ENCODE measurements at places on chromosomes 7 and 10. TPM values are rescaled to one million over a fixed set of nuclear protein-coding genes. Genes with fewer than 3 reads are reported as not detected.

DNA sequence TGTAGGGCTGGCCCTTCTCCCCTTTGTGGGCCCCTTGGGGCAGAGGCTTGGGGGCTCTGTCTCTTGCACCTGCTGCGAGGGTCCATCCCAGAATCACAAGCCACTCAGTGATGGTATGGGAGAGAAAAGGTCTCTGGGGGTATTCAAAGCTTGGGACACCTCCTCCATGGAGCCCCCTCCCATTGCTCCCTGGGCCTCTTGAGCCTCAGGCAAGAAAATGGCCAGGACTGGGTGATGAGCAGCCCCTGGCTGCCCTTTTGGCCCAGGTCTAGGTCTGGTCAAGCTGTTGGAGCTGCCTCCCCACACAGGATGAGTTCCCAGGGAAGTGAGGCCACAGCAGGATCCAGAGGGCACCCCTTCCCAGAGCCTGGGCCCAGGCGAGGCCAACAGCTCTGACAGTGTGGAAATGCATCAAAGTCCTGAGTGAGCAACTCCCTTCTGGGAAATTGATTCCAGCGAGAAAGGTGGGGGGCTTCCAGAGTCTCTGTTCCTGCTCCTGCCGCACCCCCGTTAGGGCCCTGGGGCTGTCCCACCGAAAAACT lies 3.4 kb upstream of the MYL7 start:
- no peak for ATAC-seq

The DRGX gene
- total RNA-seq: not detected

- no peak for ATAC-seq
Observed at GRCh38 chr7:53672681-53673080, 637.2 kb downstream of the POM121L12 start.

The NAT16 gene
- total RNA-seq: not detected

DNA sequence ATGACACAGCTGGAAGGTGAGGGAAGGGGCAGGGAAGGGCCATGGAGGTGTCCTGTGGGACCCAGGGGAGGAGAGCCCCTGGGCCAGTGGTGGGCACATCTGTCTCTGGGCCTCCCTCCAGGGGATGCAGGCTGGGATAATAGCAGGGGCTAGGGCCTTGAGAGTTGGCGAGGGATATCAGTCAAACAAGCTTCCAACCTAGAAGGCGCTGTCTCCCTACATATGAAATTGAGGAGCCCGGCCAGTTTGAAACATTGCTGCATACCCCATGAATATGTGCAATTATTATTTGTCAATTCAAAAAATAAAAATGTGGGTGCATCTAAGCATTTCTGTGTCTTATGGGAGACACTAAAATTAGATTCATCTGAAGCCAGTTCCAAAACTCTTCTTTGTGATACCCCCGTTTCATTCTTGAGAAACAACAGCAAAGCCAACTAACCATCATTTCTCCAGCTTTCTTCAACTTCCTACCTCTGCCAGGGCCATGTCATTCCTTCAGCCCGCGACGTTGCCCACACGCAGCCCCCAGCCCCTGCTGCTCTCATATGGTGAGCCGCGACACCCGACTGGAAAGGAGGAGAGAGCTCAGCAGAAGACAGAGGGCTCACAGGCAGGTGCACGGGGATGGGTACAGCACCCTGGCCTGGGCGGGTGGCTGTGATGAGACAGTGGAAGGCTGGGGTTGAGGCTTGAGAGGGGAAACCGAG lies 418.7 kb downstream of the GLRX3 start:
- no peak for ATAC-seq

GRCh38 chr7:134943785-134944400 lies 42.4 kb upstream of the AGBL3 start:
- no peak for ATAC-seq

DNA sequence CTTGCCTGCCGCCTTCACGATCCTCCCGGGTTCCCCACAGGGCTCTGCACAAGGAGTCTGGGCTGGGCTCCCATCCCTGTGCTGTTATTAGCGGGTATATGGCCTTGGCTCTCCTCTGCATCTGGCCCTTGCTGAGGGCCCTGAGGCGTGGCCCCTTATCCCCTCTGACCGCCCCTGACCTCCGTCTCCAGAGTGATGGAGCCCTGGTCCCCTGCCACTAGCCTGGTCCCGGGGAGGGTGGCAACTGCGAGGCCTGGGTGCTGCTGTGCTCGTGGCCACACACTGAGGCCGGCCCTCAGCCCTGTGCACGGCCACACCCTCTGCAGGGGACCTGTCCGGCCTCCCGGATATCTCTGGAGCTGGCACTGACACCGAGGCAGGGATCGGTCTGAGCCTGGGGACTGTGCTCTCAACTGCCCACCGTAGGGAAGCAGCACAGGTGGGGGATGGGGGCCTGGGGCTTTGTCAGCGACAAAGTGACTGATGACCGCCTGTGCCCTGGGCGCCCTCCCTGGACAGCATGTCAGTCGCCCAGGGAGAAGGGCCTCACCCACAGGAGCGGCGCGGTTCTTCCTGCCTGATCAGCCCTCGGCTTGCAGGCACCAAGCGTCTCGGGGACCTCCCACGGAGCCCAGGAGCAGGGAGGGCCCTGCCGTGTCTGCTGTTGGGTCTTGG lies 72.4 kb downstream of the NKX6-2 start:
- ATAC-seq: no peak

The ARHGAP22 gene
- total RNA-seq: 0.48 TPM

The POM121 gene
- total RNA-seq: 86.1 TPM

DNA sequence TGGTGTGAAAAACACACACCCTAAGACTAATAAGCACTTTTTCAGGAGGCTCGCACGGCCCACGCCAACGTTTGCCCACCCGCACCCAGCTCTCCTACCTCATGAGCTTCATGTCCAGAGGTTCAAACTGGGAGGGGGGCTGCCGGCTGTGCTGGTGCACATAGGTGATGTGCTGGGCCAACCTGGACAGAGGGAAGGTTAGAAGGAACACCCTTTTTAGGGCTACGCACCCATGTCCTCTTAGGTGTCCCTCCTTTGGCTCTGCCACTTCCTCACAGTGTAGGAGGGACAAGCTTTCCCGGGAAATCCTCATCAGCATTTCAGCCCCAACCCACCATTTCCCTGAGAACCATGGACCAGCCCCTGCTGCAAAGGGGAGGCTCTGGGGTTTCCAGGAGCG lies 5.9 kb downstream of the MCM7 start:
- no peak for ATAC-seq

Data from activated T-helper 17 cell treated with anti-CD3 and anti-CD28 coated beads, Interleukin-2, amount 50 U/mL, for 72 hours (primary cell).